Spleen (tissue), 13 donors: ENCODE measurements at places on chromosomes 7 and 10. TPM values are rescaled to one million over a fixed set of nuclear protein-coding genes. Genes with fewer than 3 reads are reported as not detected.
A peak's percentile ranks its signal among the peaks of the same experiment; 100 is the strongest.

The CYP17A1 gene
- 1.0 TPM for total RNA-seq

The RAMP3 gene
- total RNA-seq = 6.3 TPM

The STEAP4 gene
- total RNA-seq = 20.7 TPM

The HDAC9 gene
- total RNA-seq = 100 TPM

The NPM3 gene
- 28.1 TPM for total RNA-seq

The GLRX3 gene
- total RNA-seq = 42.8 TPM

The NET1 gene
- total RNA-seq = 14.9 TPM

DNA sequence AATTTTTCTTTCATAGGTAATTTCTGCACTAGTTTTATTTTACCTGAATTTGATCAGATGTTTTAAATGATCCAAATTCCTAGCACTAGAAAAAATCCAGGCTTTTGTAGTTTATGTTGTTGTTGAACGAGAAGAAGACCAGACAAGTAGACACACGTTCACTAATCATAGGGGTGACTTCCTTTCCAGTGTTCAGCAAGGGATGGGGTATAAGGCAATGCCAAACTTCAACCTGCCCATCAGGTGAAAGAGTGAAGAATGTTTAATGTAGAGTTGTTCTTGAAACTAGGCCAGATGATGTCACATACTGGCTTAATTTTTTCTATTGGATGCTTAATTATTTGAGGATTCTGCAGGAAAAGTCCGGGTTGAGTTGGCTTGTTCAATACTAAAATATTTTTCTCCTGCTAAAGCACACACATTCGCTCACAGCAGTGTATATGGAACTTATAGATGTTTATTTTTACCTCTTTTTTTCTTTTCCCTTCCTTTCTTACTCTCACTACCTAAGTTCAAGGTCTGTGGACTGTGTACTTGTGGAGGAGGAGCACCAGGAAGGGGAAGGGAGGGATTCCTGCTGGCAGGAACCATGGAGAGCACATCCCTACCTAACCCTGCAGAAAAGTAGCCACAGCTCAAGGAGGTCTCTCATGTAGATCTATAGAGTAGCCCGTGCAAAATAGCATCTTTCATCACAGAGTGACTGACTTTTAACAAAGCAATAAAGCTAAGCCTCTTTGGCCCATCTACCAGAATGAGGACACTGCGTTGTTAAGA is 23.1 kb upstream of the AKR1E2 start:
- H3K4me1 ChIP-seq = no peaks in the 10 kb centered on the region
- no peak overlapping the region for H3K4me3 ChIP-seq
- H3K36me3 ChIP-seq = no peaks in the 10 kb centered on the region
- DNase-seq = no peak
- H3K27me3 ChIP-seq = no peaks in the 10 kb centered on the region

DNA sequence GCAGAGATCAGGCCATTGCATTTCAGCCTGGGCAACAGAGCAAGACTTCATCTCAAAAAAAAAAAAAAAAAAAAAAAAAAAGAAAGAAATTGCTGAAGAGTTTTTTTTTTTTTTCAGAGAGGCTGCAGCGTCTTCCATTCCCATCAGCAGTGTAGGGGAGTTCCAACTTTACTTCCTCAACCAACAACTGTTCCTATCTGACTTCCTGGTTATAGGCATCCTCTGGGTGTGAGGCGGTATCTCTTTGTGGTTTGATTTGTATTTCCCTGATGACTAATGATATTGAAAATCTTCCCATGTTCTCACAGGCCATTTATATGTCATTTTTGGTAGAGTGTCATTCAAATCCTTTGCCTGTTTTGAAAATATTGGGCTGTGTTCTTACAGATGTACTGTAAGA is 40.2 kb downstream of the PRTFDC1 start:
- no peak overlapping the region for H3K27ac ChIP-seq
- H3K36me3 ChIP-seq = no peaks in the 10 kb centered on the region
- no peak for DNase-seq
- no peaks in the 10 kb centered on the region for H3K27me3 ChIP-seq

DNA sequence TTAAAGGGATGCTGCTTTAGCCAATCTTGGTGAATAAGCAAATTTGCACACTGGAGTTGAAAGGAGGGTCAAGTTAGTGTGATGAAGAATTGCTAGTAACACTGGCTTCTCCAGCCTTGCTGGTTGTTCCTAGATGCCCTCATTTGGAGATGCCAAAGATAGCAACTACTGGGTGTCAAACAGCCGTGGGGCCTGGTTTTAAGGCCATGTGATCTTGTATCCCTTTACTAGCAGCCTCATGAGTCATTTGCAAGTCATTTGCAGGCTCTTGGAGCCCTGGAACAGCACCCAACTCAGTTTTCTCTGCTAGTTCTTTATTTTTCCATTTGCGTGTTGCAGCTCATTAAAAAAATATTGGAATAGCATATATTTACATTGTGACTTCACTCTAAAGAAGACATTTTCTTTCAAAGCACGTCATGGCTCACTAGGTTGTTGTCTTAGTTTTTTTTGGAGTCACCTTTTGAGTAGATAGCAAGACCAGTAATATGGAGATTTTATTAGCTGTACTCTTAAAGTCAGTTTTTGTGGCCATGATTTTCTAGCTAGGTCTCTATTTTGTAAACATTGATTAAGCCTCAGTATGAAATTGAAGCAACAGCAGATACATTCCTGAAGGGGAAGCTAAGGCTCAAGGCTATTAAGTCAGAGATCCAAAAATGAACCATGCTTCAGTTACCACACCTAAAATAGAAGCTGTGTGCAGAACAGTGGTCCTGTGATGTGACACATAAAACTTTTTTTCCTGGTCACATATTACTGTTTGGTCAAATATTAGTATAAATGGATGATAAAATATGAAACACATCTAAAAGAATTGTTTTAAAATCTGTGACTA is 1.3 kb downstream of the LSMEM1 start:
- no peak for DNase-seq
- peaks cover 4% of the 10 kb centered on the region for H3K36me3 ChIP-seq
- no peak overlapping the region for H3K4me3 ChIP-seq
- peaks cover 20% of the 10 kb centered on the region for H3K4me1 ChIP-seq
- H3K27ac ChIP-seq = no peak overlapping the region
- no peaks in the 10 kb centered on the region for H3K27me3 ChIP-seq

- H3K36me3 ChIP-seq = no peaks in the 10 kb centered on the region
- no peaks in the 10 kb centered on the region for H3K27me3 ChIP-seq
- no peaks in the 10 kb centered on the region for H3K4me1 ChIP-seq
- H3K27ac ChIP-seq = no peak overlapping the region
These were observed 17.5 kb downstream of the MRPS24 start for GRCh38 chr7:43851805-43852204.

GRCh38 chr10:4022473-4022872 is 237.5 kb upstream of the KLF6 start:
- no peaks in the 10 kb centered on the region for H3K27me3 ChIP-seq
- H3K4me3 ChIP-seq = no peak overlapping the region
- H3K27ac ChIP-seq = no peak overlapping the region
- DNase-seq = no peak
- no peaks in the 10 kb centered on the region for H3K36me3 ChIP-seq
- no peaks in the 10 kb centered on the region for H3K4me1 ChIP-seq

GRCh38 chr10:131626274-131626673 is 274.5 kb upstream of the PPP2R2D start:
- no peak overlapping the region for H3K27ac ChIP-seq
- peak; percentile 49 for DNase-seq
- H3K27me3 ChIP-seq = no peaks in the 10 kb centered on the region
- H3K4me3 ChIP-seq = no peak overlapping the region
- no peaks in the 10 kb centered on the region for H3K36me3 ChIP-seq
- no peaks in the 10 kb centered on the region for H3K4me1 ChIP-seq

- no peaks in the 10 kb centered on the region for H3K4me1 ChIP-seq
- no peaks in the 10 kb centered on the region for H3K36me3 ChIP-seq
- H3K27ac ChIP-seq = no peak overlapping the region
These were observed 50.4 kb upstream of the EBF3 start for GRCh38 chr10:130014263-130015074.

DNA sequence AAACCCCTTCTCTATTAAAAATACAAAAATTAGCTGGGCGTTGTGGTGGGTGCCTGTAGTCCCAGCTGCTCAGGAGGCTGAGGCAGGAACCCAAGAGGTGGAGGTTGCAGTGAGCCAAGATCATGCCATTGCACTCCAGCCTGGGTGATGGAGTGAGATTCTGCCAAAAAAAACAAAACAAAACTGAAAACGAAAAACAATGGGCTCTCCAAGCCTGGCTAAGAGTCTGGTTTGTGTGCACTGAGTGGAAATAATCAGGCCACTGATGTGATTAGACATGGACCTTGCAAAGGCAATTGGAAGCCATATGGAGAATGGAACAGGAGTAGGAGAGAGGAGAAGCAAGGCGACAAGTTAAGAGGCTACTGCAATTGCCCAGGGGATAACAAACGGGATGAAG is 60.1 kb upstream of the GSDME start:
- H3K4me1 ChIP-seq = peaks cover 26% of the 10 kb centered on the region
- no peak overlapping the region for H3K27ac ChIP-seq
- no peaks in the 10 kb centered on the region for H3K36me3 ChIP-seq
- no peaks in the 10 kb centered on the region for H3K27me3 ChIP-seq
- no peak for DNase-seq
- H3K4me3 ChIP-seq = no peak overlapping the region

DNA sequence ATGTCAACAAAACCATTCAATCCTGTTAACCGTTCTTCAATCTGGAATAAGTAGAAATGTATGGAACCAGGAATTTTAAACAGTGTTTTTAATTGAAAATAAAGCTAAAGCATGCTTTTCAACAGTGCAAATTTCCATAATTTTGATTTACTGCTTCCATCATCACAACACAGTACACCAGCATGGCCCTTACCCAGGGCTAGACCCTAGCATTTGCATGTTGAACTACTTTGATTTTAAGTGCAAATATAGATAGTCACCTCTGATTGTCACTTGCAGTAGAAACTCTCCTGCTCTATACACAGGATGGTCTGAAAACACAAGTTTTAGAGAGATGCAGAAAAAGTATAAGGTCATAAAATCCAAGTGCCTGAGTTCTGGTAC is 12.1 kb downstream of the SKIDA1 start:
- no peak overlapping the region for H3K4me3 ChIP-seq
- H3K36me3 ChIP-seq = no peaks in the 10 kb centered on the region
- peaks cover 35% of the 10 kb centered on the region for H3K4me1 ChIP-seq
- H3K27me3 ChIP-seq = peaks cover 85% of the 10 kb centered on the region
- H3K27ac ChIP-seq = no peak overlapping the region

GRCh38 chr7:81111781-81112540 is 193.1 kb upstream of the SEMA3C start:
- no peak for DNase-seq
- no peaks in the 10 kb centered on the region for H3K36me3 ChIP-seq
- H3K4me1 ChIP-seq = no peaks in the 10 kb centered on the region

DNA sequence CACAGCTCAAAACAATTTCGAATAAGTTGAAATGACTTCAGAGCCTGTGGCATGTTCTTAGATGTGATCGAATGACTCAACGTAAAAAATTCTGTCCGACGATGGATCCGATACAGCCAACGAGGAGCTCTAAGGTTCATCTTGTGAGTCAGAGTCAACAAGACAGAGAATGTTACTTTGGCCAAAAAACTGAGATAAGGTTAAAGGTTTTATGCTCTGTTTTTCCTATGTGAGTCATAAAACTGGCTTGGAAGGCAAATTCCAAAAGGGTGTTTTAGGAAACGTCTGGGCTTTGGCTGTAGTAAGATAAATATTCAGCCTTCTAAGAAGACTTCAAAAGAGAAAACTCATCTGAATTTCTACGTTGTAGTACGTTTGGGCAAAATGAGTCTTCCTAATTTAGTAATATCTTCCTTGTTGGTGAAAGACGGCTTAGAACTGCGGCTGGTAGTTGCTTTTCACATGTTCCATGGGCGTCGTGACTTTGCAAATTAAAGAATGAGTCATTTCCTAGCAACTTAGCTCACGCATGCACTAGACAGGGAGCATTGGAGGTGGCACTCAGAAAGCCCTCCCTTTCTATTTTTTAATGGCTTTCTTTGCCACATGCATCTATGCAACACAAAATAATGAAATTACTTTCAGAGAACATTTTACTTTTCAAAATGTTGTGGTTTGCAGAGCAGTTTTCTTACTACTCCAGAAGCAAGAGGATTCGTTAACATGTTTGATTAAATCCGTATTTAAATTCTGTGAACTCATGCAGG is 28.2 kb downstream of the PFKP start:
- H3K27me3 ChIP-seq = no peaks in the 10 kb centered on the region
- peak overlapping the region; percentile 26 for H3K27ac ChIP-seq
- H3K36me3 ChIP-seq = peaks cover 25% of the 10 kb centered on the region
- H3K4me3 ChIP-seq = no peak overlapping the region

- no peaks in the 10 kb centered on the region for H3K4me1 ChIP-seq
- H3K27me3 ChIP-seq = no peaks in the 10 kb centered on the region
- no peak for DNase-seq
- H3K27ac ChIP-seq = no peak overlapping the region
- no peaks in the 10 kb centered on the region for H3K36me3 ChIP-seq
- no peak overlapping the region for H3K4me3 ChIP-seq
These were observed 58.5 kb downstream of the PHYHIPL start for GRCh38 chr10:59234816-59235429.

GRCh38 chr7:120460949-120461348 is 188.0 kb downstream of the KCND2 start:
- no peaks in the 10 kb centered on the region for H3K27me3 ChIP-seq
- no peak overlapping the region for H3K4me3 ChIP-seq
- no peak overlapping the region for H3K27ac ChIP-seq
- no peaks in the 10 kb centered on the region for H3K36me3 ChIP-seq

DNA sequence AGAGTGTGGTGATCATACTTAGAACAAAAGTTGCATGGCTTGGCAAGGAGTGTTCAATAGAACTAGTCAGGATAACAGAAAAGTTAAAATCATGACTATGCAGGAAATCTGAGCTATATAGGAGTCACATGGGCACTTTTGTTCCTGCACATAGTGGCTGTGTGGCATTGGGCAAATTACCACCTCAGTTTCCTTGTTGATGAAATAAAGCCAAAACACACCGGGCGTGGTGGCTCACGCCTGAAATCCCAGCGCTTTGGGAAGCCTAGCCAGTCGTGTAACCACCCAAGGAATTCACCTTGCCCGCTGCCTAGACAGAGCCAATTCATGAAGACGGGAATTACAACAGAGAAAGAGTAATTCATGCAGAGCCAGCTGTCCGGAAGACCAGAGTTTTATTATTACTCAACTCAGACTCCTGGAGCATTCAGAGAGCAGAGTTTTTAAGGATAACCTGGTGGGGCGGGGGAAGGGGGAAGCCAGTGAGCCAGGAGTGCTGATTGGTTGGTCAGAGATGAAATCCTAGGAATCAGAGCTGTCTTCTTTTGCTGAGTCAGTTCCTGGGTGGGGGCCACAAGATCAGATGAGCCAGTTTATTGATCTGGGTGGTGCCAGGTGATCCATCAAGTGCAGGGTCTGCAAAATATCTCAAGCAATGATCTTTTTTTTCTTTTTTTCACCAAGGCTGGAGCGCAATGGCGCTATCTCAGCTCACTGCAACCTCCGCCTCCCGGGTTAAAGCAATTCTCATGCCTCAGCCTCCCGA is 6.4 kb upstream of the MKRN1 start:
- no peak for DNase-seq
- no peak overlapping the region for H3K27ac ChIP-seq
- no peak overlapping the region for H3K4me3 ChIP-seq
- H3K27me3 ChIP-seq = no peaks in the 10 kb centered on the region
- no peaks in the 10 kb centered on the region for H3K4me1 ChIP-seq

- H3K4me3 ChIP-seq = no peak overlapping the region
- H3K36me3 ChIP-seq = peaks cover 32% of the 10 kb centered on the region
- no peaks in the 10 kb centered on the region for H3K27me3 ChIP-seq
- no peak for DNase-seq
- peaks cover 60% of the 10 kb centered on the region for H3K4me1 ChIP-seq
- no peak overlapping the region for H3K27ac ChIP-seq
These were observed 48.8 kb downstream of the UBE2H start for GRCh38 chr7:129903935-129904334.
